Fibroblast of villous mesenchyme (primary cell): ENCODE measurements at places on chromosomes 2 and 18. TPM values are rescaled to one million over a fixed set of nuclear protein-coding genes. Genes with fewer than 3 reads are reported as not detected.

- peak; percentile 54 for DNase-seq
These were observed 112.7 kb upstream of the RMDN2 start for GRCh38 chr2:37812414-37812813.

DNA sequence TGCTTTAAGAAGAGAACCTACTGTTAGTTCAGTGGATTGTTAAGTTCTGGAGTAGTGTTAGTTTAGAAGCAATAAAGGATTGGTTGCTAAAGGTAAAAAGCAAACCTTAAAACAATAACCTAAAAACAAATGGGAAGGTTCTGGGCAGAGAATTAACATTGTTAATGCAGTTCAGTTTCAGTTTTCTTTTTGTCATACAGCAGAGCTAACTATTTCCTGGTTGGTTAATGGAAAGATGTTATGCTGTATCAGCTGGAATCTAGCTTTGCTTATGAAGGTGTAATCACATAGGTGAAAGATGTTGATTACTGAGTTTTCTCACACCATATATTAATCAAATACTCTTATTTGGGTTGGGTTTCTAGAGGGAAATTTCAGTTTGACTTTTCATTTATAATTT, 23.8 kb downstream of the SMAD4 start:
- no peak for DNase-seq

GRCh38 chr2:161576421-161576820, 47.8 kb upstream of the SLC4A10 start:
- peak; percentile 2 for DNase-seq

- DNase-seq, result no peak
These were observed 21.6 kb upstream of the KIF5C start for GRCh38 chr2:148853458-148853857.

- DNase-seq, result no peak
These were observed 102.6 kb downstream of the TNS1 start for GRCh38 chr2:217900010-217900779.

DNA sequence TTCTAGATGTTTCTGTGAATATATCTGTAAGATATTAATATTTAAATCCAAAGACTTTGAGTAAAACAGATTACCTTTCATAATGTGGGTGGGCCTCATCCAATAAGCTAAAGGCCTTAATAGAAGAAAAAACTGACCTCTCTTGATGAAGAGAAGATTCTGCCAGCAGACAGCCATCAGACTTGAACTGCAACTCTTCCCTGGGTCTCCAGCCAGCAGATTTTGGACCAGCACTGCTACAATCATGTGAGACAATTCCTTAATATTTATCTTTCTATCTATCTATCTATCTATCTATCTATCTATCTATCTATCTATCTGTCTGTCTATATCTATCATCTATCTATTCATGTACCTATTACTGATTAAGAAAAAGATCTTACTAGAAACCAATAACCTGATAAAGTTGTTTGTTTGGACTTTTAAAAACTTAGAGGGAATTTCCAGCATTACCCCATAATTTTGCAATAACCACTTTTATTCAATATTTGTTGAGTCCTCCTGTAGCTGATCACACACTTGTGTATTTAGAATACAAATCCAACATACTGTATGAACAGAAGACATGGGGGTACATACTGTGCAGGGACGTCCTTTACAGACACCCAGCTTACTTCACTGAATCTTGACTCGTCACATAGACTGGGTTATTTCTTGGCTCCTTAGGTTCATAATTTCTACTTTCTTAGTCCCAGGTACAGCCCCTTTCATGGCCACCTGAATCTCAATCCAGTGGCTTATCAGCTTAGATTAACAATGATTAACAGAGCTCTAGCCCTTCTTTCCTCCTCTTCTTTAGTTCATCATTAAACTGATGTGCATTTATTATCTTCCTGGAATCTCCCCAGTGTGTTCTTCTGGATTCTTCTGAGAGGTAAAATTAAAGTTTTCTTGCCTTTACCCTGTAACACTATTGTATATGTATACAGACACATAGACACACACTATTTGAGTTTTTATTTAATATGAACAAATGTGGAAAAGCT, 27.2 kb upstream of the STAT4 start:
- no peak for DNase-seq

DNA sequence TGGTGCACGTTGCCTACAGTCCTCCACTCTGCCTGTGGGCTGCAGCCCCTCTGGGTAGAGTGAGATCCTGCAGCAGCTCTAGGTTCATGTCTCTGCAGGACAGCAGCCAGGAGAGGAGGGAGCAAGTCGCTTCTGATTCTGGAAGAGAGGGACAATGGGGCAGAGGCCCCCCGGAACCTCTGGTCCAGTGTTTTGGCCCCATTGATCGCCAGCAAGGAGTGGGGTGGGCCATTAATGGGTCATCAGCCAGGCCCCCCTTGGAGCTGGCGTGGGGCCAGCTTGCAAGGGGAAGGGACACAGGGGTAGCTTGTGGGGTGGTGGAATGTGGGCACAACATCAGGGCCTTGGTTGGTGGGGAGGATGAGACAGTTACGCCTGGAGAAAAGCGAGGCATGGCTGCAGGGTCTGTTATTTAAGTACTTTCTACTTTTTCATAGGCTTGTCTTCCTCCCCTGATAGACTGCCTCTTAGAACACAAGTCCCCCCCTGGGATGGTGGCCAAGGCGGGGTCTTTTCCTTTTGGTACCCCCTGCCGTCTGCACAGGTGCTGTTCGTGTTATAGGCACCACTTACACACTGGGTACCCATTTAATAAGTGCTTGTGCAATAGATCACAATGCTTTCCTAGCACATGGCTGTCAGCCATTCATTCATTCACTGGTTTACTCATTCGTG, 44.6 kb downstream of the INHBB start:
- DNase-seq, result no peak

GRCh38 chr18:77359561-77360314, 110.1 kb downstream of the GALR1 start:
- no peak for DNase-seq

DNA sequence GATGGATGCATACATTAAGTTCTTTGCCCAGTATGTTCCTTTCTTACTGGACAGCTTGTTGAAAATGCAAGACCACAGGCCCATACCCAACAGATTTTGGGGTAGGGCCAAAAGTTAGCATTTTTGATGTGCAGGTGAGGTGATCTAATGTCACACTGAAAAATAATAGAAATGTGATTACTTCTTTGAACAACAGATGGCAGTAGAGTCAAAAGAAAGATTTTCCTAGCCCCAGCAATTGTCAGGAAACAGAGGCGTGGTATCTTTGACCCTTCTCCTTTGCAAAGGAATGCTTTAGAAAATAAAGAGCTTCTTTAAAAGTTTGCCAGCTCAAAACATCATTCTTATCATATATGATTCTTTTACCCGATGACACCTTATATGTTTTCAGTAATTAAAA, 343.6 kb upstream of the SYT4 start:
- DNase-seq, result peak; percentile 19

GRCh38 chr2:3170792-3171455, 206.7 kb downstream of the EIPR1 start:
- no peak for DNase-seq

GRCh38 chr2:38602136-38602731, 494 bp downstream of the HNRNPLL start:
- no peak for DNase-seq

GRCh38 chr2:215878476-215879063, 134.8 kb downstream of the MREG start:
- DNase-seq, result peak; percentile 69

- peak; percentile 43 for DNase-seq
These were observed 85.5 kb upstream of the PGAP1 start for GRCh38 chr2:197011801-197012641.

- DNase-seq, result peak; percentile 87
These were observed 19.2 kb downstream of the NEURL3 start for GRCh38 chr2:96485751-96486651.

DNA sequence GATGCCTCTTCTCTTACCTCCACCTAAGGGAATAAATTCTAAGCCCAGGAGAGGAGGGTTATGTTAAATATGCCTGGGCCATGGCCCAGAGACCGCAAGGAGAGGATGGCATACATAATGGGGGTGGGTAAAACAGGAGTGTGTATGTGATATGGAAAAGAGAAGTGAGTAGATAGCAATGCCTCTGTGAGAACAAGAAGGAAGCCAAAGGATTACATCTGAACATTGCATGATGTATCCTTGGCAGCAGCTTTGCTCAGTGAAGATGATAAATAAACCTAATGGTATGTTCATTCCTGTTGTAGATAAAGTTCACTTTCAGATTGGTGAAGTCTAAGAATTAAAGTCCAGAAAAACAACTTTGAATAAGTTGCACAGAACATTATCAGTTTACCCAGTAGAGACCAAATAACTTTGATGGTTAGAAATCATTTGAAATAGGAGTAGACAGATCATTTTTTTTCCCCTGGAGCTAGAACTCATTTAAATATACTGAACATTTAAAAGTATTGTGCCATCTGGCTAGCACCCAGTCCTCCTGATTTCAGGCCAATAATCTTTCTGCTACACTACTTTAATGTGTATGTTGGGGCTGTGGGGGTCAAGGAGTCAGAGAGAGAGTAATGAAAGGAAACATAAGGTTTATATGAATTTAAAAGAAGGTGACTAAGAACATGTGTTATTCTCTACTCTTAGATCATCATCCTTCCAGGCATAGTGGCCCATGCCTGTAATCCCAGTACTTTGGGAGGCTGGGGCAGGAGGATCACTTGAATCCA, 231.7 kb downstream of the PARD3B start:
- DNase-seq, result peak; percentile 49

GRCh38 chr18:46676182-46676835, 19.3 kb upstream of the LOXHD1 start:
- DNase-seq, result peak; percentile 6

GRCh38 chr2:134583462-134583861, 135.3 kb downstream of the TMEM163 start:
- no peak for DNase-seq

- no peak for DNase-seq
These were observed 73.3 kb upstream of the MCFD2 start for GRCh38 chr2:46988733-46989481.

DNA sequence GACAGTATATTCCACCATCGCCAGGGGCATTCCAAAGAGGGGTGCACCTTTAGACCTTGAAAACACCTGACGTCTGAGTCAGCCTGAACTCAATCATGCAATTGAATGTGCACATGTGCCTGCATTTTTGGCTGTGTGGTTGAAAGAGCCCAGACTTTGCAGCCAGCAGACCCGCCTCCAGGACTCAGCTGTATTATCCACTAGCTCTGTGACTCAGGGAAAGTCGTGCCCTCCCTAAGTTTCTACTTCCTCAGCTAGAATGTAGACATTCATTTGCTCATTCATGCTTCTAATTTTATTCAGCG, 94.2 kb downstream of the LRRC30 start:
- no peak for DNase-seq

- DNase-seq, result no peak
These were observed 482.7 kb upstream of the ZEB2 start for GRCh38 chr2:145002624-145003023.

- DNase-seq, result no peak
These were observed 226.8 kb upstream of the RAB6C start for GRCh38 chr2:129752686-129753085.

DNA sequence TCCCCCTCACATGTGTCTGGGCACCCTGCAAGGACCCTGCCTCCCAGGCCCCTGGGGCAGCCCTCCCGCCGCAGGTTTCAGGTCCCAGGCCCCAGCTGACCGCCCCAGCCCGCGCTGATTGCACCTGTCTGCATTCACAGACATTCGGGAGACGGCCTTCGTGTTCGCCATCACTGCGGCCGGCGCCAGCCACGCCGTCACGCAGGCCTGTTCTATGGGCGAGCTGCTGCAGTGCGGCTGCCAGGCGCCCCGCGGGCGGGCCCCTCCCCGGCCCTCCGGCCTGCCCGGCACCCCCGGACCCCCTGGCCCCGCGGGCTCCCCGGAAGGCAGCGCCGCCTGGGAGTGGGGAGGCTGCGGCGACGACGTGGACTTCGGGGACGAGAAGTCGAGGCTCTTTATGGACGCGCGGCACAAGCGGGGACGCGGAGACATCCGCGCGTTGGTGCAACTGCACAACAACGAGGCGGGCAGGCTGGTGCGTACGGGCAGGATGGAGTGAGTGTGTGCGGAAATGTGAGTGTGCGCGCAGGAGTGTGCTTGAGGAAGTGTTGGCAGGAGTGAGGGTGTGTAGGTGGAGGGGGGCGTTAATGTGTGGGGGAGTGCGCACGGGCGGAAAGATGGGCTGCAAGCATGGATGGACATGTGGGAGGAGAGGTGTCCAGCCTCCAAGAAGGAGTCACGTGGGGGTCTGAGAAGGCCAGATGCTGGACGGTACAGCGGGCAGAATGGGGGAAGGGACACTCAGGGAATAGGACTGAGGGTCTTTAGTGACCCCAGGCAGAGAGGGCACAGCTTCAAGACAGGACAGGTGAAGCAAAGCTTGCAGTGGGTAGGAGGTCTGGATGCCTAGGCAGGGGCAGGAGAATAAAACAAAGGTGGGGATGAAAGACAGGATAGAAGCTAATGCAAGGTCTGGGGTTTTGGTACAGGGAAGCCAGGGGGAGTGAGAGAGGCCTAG, 9.0 kb upstream of the WNT10A start:
- no peak for DNase-seq

GRCh38 chr2:164784376-164784775, 57.2 kb downstream of the COBLL1 start:
- no peak for DNase-seq

- no peak for DNase-seq
These were observed 69.7 kb upstream of the ALK start for GRCh38 chr2:29991086-29991485.

DNA sequence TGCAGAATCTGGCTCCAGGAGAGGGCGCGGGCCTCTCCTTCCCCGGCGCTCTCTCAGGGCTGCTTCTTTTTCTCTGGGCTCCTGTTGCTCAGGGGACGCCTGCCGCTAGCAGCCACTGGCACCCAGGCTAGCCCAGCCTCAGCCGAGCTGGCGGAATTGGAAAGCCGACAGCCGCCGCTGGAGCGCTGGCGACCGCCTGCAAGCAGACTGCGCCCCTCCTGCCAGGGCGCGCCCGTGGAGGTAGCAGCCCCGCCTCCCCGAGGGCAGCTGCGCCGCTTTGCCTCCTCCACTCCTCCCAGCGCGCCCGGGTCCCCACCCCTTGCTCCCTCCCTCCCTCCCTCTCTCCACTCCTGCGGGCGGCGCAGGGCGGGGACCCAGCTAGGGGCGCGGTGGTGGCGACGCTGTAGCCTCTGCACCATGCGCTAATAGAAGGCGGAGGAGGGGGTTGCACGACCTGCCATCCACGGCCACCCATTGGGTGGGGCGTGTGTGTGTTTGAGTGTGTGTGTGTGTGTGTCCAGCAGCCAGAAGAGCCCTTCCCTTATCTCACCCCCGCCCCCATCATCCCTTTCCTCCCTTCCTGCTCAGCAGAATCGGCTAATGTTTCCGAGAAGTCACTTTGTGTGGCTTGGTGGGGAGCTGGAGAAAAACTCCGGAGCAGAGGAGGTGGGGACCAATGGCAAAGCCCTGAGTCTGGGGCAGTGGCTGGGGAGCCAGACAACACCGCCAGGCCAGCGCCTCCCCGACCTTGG, at the start of gene SCN9A:
Gene SCN9A (minus strand): TSS at position 209 of the 752 bp plus-strand sequence. CDS start 64,188 bp downstream, outside the sequence.
- peak; percentile 47 for DNase-seq

The ANKRD36B gene
- 20.3 and 40.2 TPM in 2 replicates for total RNA-seq

The TMEM163 gene
- total RNA-seq, result not detected in 2 replicates

The VWC2L gene
- total RNA-seq, result under 0.01 TPM in 1 of 2 replicates, not detected in the other

The VIT gene
- total RNA-seq, result under 0.01 TPM in 1 of 2 replicates, not detected in the other

The NMS gene
- not detected in 2 replicates for total RNA-seq

The ALPG gene
- not detected in 2 replicates for total RNA-seq

The STRN gene
- 14.2 and 16.4 TPM in 2 replicates for total RNA-seq

The DSG4 gene
- total RNA-seq, result not detected in 2 replicates
